ENCODE measurements at places on chromosomes 1 and 21. TPM values are rescaled to one million over a fixed set of nuclear protein-coding genes. Genes with fewer than 3 reads are reported as not detected.

The CFHR4 gene
- total RNA-seq, result not detected

The H6PD gene
- total RNA-seq, result 73.3 TPM

The C1orf87 gene
- total RNA-seq, result 0.32 TPM

The PGLYRP4 gene
- total RNA-seq, result not detected

The PER3 gene
- total RNA-seq, result 19.4 TPM

The PTPN7 gene
- total RNA-seq, result not detected

The PLCH2 gene
- total RNA-seq, result 0.65 TPM

The PPM1J gene
- 1.6 TPM for total RNA-seq

The NUP210L gene
- total RNA-seq, result 0.16 TPM

The PAX7 gene
- total RNA-seq, result not detected

The MPZ gene
- 0.32 TPM for total RNA-seq

The CFAP74 gene
- total RNA-seq, result not detected

The HSD3B2 gene
- not detected for total RNA-seq

The LGR6 gene
- 0.16 TPM for total RNA-seq

The PLEKHA6 gene
- 0.32 TPM for total RNA-seq

The MPL gene
- not detected for total RNA-seq

The MANEAL gene
- 1.6 TPM for total RNA-seq

The PTPRF gene
- 39.7 TPM for total RNA-seq

The F11R gene
- 3.6 TPM for total RNA-seq

The OR2T2 gene
- total RNA-seq, result not detected

The CYP4A11 gene
- not detected for total RNA-seq
